ENCODE measurements at places on chromosomes 11 and 22.

DNA sequence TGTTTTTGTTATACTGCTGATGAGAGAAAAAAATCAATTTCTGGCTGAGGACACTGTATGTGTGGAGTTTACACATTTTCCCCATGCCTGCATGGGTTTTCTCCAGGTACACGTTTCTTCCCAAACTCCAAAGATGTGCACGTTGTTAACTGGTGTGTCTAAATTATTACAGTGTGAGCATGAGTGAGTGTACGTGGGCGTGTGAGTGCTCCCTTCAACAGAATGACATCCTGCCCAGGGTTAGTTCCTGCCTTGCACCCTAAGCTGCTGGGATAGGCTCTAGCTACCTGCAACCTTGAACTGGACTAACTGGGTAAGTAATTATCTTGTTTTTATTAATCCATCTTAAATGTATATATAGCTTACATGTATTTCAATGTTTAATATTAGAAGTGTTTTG is 5.5 kb downstream of the NPAT start:
- DNase-seq: no peak

DNA sequence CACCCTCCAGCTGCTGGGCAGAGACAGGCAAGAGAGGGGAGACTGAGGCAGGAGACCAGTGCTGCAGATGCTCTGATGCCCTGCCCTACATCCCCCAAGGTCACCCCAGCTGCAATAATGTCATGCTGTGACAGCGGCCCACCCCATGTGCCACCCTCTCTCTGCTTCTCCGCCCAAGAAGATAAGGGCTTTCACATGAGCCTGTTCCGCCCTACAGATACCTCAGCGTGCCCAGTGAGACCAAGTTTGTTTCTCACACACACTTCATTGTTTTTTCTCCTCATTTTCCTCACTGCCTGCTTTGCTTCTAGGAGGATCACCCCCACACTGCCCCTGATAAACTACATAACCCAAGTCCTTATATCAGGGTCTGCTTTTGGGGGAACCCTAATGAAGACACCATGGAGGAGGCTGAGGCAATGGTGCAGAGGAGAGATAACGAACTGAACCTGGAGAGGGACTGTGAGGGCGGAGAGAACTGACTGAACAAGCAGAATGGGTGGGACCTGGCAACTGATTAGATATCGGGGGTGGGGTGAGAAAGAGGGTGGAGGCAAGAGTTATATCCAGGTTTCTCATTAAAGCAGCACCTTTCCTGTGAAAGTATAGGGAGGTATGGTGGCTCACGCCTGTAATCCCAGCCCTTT is 37.5 kb upstream of the TSKU start:
- DNase-seq: no peak

- no peak for DNase-seq
These were observed 208.4 kb downstream of the BRD1 start for GRCh38 chr22:49619301-49619700.

GRCh38 chr22:49551897-49552614 is 275.6 kb downstream of the BRD1 start:
- no peak for DNase-seq

- no peak for DNase-seq
These were observed 582 bp upstream of the SHANK3 start for GRCh38 chr22:50672041-50672440.

Measured in T-helper 2 cell (primary cell).